Activated T-helper 1 cell treated with anti-CD3 and anti-CD28 coated beads, Interleukin-2, amount 50 U/mL, for 16 hours (primary cell): ENCODE measurements at places on chromosomes 5 and 9.

DNA sequence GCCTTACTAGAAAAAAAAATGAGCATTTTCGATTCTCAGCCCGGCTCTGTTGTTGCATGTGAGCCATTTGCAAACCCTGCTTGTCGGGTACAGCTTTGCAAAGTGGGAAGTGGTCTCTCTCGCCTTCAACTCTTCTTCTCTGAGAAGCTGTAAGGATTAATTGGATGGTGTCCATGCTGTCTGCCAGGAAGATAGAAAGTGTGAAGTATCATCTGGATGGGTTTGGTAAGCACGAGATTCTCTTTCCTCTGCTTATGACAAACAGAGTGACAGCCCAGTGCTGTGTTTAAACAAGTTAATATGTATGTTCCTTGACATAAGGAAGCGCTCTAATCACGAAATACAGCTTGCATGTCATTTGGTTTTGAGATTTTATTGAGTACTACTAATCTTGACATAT is 109.1 kb upstream of the SPATA31D4 start:
- DNase-seq = no peak

- DNase-seq = no peak
Observed at GRCh38 chr5:135461481-135462151, 9.5 kb upstream of the TIFAB start.

DNA sequence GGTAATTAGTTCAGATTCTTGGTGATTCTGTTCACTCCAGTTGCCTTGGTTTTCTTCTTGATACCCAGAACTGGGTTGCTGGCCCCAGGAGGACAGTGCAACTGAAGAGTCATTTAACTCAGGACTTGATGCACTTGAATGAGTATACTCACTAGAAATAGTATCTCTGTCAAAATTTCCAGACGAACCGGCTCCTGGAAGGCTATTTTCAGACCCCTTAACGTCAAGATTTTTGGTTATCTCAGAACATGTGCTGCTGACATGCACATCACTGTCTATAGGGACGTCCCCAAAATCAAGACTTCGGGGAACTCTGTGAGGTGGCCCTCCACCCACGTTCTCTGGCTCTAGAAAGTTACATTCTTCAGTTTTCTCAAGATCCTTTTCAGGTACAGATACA is 56.7 kb upstream of the PCA3 start:
- no peak for DNase-seq

- no peak for DNase-seq
Observed at GRCh38 chr5:163473635-163474243, 13.3 kb downstream of the HMMR start.
